ENCODE measurements at places on chromosomes 2 and 18. TPM values are rescaled to one million over a fixed set of nuclear protein-coding genes. Genes with fewer than 3 reads are reported as not detected.

- no peak for DNase-seq
- H3K27ac ChIP-seq = no peak overlapping the region
Observed at GRCh38 chr18:4391859-4392258, 63.2 kb downstream of the DLGAP1 start.

DNA sequence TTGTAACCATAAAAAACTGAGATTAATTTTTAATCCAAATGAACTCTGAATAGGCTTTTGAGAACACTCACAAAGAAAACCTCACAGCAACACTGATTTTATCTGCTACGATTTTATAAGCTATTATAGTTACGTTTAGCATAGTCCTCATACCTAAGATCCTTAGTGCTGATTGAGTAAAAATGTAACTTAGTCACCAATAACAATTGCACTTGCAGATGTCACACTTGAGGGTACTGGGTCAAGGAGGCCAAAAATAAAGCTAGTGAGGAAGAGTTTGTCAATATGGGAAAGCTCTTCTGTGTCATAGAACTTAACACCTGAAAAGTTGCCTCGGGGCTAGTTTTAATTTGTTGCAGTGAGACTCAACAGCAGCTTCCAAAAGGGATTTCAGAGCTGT, 706.5 kb upstream of the FAM98A start:
- H3K36me3 ChIP-seq = no peaks in the 10 kb centered on the region
- no peaks in the 10 kb centered on the region for H3K4me1 ChIP-seq
- H3K27ac ChIP-seq = no peak overlapping the region

DNA sequence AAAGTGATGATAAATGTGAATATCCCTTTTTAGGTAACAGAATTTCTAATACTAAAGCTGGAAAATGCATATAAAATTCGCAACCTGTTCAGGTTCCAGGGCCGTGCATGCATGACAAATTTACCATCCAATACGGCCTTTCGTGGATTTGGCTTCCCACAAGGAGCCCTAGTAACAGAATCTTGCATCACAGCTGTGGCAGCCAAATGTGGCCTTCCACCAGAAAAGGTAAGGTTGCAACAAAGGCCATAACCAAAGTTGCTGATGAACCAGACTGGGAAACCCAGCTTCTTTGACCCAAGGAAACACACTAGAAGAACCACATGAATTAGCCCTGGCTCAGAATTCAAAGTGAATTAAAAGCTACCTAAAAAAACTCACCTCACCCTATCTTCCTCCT, 49.6 kb upstream of the BZW1 start:
- H3K4me1 ChIP-seq = peaks cover 20% of the 10 kb centered on the region
- no peak overlapping the region for H3K27ac ChIP-seq
- no peaks in the 10 kb centered on the region for H3K36me3 ChIP-seq
- no peaks in the 10 kb centered on the region for H3K27me3 ChIP-seq

GRCh38 chr2:118642501-118642900, 204.9 kb downstream of the EN1 start:
- DNase-seq = no peak
- no peaks in the 10 kb centered on the region for H3K4me1 ChIP-seq
- H3K27ac ChIP-seq = no peak overlapping the region
- H3K4me3 ChIP-seq = no peak overlapping the region
- no peaks in the 10 kb centered on the region for H3K36me3 ChIP-seq

GRCh38 chr18:65592435-65592834, 158.4 kb upstream of the CDH7 start:
- H3K36me3 ChIP-seq = no peaks in the 10 kb centered on the region
- no peak overlapping the region for H3K4me3 ChIP-seq
- no peak overlapping the region for H3K27ac ChIP-seq
- no peaks in the 10 kb centered on the region for H3K27me3 ChIP-seq
- DNase-seq = no peak

DNA sequence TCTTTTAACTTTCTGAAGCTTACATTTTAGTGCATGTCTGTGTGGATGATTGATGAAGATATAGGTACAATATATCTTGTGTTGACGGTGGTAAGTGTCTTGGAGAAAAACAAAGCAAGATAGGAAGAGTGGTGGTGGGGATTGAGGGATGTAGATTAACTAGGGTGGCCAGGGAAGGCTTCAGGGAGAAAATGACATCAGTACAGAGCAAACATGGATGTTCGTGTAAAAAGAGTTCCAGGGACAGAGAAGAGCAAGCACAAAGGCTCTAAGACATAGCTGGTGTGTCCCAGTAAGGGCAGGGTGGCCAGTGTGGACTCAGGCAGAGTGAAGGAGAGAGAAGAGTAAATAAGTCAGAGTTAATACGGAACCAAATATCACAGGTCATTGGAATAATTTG, 2.7 kb upstream of the CERS6 start:
- no peak for DNase-seq
- H3K4me3 ChIP-seq = no peak overlapping the region
- H3K4me1 ChIP-seq = no peaks in the 10 kb centered on the region
- H3K27ac ChIP-seq = no peak overlapping the region
- H3K36me3 ChIP-seq = no peaks in the 10 kb centered on the region
- no peaks in the 10 kb centered on the region for H3K27me3 ChIP-seq

DNA sequence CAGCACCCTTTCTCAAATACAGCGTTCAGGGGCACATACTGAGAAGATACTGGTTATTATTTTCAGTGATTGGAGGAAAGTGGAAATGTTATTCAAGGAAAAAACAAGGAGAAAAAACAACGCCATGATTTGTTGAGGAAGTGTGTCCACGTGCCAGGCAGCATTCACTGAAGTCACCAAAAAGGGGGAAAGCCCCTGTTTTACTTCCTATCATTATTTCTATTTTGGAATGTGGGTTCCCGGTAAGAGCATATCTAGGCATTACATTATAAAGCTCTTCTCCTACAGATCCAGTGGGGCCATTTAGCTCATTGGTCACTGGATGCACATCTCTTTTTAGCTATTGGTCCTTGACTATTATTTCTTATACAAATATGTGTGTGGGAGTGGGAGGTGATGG, 518.7 kb downstream of the TXNL1 start:
- no peak overlapping the region for H3K4me3 ChIP-seq
- no peak overlapping the region for H3K27ac ChIP-seq
- peaks cover 55% of the 10 kb centered on the region for H3K4me1 ChIP-seq
- DNase-seq = no peak
- H3K27me3 ChIP-seq = no peaks in the 10 kb centered on the region
- H3K36me3 ChIP-seq = no peaks in the 10 kb centered on the region

REG3G gene
- total RNA-seq = not detected

- no peaks in the 10 kb centered on the region for H3K36me3 ChIP-seq
- H3K4me3 ChIP-seq = no peak overlapping the region
- no peak overlapping the region for H3K27ac ChIP-seq
- DNase-seq = no peak
Observed at GRCh38 chr2:95303191-95303919, 6.2 kb downstream of the KCNIP3 start.

- H3K36me3 ChIP-seq = no peaks in the 10 kb centered on the region
- no peak for DNase-seq
- H3K27ac ChIP-seq = no peak overlapping the region
- H3K27me3 ChIP-seq = peaks cover 6% of the 10 kb centered on the region
Observed at GRCh38 chr2:136225950-136226835, 108.2 kb upstream of the CXCR4 start.

CD8B gene
- total RNA-seq = not detected

ITGB1BP1 gene
- 35.7 TPM for total RNA-seq

SCYGR4 gene
- not detected for total RNA-seq

- peak overlapping the region; percentile 44 for H3K27ac ChIP-seq
- H3K27me3 ChIP-seq = no peaks in the 10 kb centered on the region
- no peak overlapping the region for H3K4me3 ChIP-seq
- peaks cover 10% of the 10 kb centered on the region for H3K4me1 ChIP-seq
- no peak for DNase-seq
- H3K36me3 ChIP-seq = no peaks in the 10 kb centered on the region
Observed at GRCh38 chr18:23716516-23716915, 27.3 kb downstream of the LAMA3 start.

CLEC4F gene
- not detected for total RNA-seq

- H3K36me3 ChIP-seq = peaks cover 16% of the 10 kb centered on the region
- H3K4me3 ChIP-seq = no peak overlapping the region
- no peaks in the 10 kb centered on the region for H3K27me3 ChIP-seq
- peaks cover 100% of the 10 kb centered on the region for H3K4me1 ChIP-seq
- DNase-seq = no peak
Observed at GRCh38 chr2:64637931-64638330, 15.8 kb downstream of the SERTAD2 start.

BARD1 gene
- 25.0 TPM for total RNA-seq

- H3K36me3 ChIP-seq = no peaks in the 10 kb centered on the region
- no peak overlapping the region for H3K4me3 ChIP-seq
- DNase-seq = no peak
- peaks cover 25% of the 10 kb centered on the region for H3K4me1 ChIP-seq
- no peak overlapping the region for H3K27ac ChIP-seq
Observed at GRCh38 chr2:159788253-159788652, 9.8 kb downstream of the CD302 start.

MAB21L4 gene
- total RNA-seq = 179 TPM

GRCh38 chr2:151729837-151730236, 4.4 kb downstream of the NEB start:
- no peaks in the 10 kb centered on the region for H3K4me1 ChIP-seq
- DNase-seq = no peak
- no peak overlapping the region for H3K27ac ChIP-seq
- no peaks in the 10 kb centered on the region for H3K27me3 ChIP-seq
- no peak overlapping the region for H3K4me3 ChIP-seq
- no peaks in the 10 kb centered on the region for H3K36me3 ChIP-seq

- H3K27me3 ChIP-seq = no peaks in the 10 kb centered on the region
- no peaks in the 10 kb centered on the region for H3K36me3 ChIP-seq
- no peak overlapping the region for H3K4me3 ChIP-seq
Observed at GRCh38 chr2:159265171-159265576, 21.3 kb downstream of the WDSUB1 start.

DNA sequence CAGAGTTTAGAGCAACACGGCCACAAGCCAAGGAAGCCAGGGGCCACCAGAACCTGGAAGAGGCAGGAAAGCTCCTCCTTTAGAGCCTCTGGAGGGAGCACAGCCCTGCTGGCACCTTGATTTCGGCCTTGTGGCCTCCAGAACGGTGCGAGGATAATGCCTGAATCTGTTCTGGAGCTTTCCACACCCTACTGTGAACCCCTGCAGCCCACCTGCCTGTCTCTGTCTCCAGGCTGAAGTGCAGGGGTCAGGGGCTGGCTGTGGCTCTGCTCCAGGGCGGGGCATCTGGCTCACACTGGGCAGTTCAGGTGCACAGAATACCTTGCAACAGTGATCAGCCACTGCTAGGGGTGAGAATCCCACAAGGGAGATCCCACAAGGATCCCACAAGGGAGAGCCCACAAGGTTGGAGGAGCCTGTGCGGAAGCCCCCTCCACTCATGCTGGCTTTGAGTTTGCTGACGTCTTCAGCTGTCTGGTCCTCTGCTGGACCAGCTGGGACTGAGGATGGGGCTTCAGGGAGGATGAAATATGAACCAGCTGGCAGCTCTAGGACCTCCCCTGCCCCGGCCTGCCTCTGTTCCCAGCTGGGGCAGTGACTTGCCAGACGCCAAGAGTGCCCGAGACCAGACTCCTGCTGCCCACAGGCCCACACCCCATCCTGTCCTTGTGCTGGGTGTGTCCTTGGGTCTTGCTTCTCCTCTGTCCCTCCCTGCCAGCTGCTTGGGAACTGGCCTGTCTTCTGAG, 56.4 kb upstream of the OTOS start:
- DNase-seq = no peak
- H3K4me3 ChIP-seq = no peak overlapping the region
- H3K27ac ChIP-seq = no peak overlapping the region
- no peaks in the 10 kb centered on the region for H3K4me1 ChIP-seq

Measured in esophagus squamous epithelium (tissue), 5 donors.